ENCODE measurements at places on chromosomes 2 and 18. TPM values are rescaled to one million over a fixed set of nuclear protein-coding genes. Genes with fewer than 3 reads are reported as not detected.

DNA sequence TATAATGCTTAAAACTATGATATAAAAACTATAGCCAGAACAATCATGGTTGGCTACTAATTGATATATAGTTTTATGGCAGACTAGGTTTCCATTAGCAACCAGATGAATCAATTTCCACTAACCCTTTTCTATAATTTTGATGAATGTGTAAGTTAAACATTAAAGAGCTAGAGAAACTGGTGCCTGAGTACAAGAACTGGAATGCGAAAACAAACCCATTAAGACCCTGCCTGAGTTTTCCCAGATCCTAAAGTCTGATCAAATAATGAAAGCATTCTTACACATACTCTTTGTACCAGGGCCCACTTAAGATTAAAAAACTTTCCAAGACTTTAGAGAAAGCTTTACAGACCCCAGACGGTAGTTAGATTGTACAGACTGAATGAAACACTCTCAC is 21.3 kb downstream of the MRPL19 start:
- H3K36me3 ChIP-seq = peaks cover 75% of the 10 kb centered on the region
- DNase-seq = no peak
- H3K27ac ChIP-seq = no peak overlapping the region
- no peaks in the 10 kb centered on the region for H3K4me1 ChIP-seq
- no peak overlapping the region for H3K4me3 ChIP-seq

- H3K27me3 ChIP-seq = no peaks in the 10 kb centered on the region
- no peak for DNase-seq
- peaks cover 2% of the 10 kb centered on the region for H3K4me1 ChIP-seq
- no peak overlapping the region for H3K27ac ChIP-seq
- H3K36me3 ChIP-seq = no peaks in the 10 kb centered on the region
Measured at GRCh38 chr2:113962692-113963480, 73.0 kb downstream of the ACTR3 start.

CDCA7 gene
- total RNA-seq = 11.4 TPM

POTEI gene
- total RNA-seq = not detected

- no peak overlapping the region for H3K27ac ChIP-seq
- no peaks in the 10 kb centered on the region for H3K4me1 ChIP-seq
- no peaks in the 10 kb centered on the region for H3K27me3 ChIP-seq
- DNase-seq = no peak
- no peaks in the 10 kb centered on the region for H3K36me3 ChIP-seq
- no peak overlapping the region for H3K4me3 ChIP-seq
Measured at GRCh38 chr2:125654226-125654625, 1001.7 kb upstream of the GYPC start.

- no peak overlapping the region for H3K27ac ChIP-seq
- no peaks in the 10 kb centered on the region for H3K36me3 ChIP-seq
- H3K27me3 ChIP-seq = no peaks in the 10 kb centered on the region
- H3K4me1 ChIP-seq = peaks cover 25% of the 10 kb centered on the region
- H3K4me3 ChIP-seq = no peak overlapping the region
Measured at GRCh38 chr2:37637190-37637860, 34.1 kb downstream of the CDC42EP3 start.

DNA sequence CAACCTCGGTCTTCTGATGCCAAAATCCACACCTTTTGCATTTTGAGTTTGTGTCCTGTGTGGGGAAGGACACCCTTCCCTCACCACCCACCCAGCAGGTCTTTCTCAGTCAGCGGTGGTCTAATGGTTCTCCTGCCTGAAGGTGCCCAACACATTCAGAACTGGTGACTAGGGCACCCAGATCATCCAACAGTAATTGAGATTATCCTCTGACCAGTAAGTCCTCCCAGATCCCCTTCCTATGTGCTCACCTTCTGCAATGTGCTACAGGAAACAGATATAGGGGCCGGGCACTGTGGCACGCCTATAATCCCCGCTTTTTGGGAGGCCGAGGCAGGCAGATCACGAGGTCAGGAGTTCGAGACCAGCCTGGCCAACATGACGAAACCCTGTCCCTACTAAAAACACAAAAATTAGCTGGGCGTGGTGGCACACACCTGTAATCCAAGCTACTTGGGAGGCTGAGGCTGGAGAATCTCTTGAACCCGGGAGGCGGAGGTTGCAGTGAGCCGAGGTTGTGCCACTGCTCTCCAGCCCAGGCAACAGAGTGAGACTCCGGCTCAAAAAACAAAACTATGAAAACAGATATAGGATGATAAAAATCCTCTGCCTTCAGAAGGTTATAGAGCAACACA is 56.2 kb downstream of the REEP1 start:
- DNase-seq = no peak
- H3K36me3 ChIP-seq = no peaks in the 10 kb centered on the region
- no peaks in the 10 kb centered on the region for H3K27me3 ChIP-seq
- no peak overlapping the region for H3K4me3 ChIP-seq

DNA sequence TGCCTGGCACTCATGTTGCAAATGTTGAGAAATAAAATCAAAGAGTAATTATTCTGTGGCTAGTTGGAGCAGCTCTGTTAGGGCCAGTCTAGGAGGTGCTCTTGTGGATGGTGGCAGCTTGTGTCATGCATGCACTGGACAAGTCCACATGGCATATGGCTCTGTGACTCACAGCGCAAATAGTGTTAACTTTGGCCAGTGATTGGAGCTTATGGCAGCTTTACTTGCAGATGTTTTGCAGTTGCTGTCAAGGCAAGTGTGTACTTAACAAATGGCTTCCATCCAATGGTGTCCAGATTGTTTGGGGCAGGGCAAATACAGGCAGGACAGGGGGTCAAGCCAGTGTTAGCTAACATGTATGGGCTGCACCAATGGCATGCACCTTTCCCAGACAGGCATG is 26.1 kb upstream of the TMX3 start:
- H3K4me3 ChIP-seq = no peak overlapping the region
- H3K36me3 ChIP-seq = no peaks in the 10 kb centered on the region
- H3K27ac ChIP-seq = no peak overlapping the region
- no peak for DNase-seq

DNA sequence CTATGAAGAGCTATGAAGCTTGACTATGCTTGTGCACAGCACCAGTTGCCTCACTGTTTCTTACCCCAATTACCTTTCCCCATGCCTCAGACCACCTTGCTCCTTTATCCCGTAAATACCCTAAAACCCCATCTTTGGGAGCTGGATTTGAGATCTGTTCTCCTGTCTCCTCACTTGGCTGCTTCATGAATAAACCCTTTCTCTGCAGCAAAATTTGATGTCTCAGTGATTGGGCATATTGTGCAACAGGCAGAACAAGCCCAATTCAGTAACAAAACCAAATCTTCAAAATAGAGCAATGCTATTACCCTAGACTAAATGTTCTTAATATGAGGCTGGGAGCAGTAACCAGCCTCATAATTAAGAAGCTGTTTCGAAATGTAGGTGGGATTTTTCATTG is 3.5 kb upstream of the SSB start:
- no peak for DNase-seq
- H3K4me3 ChIP-seq = no peak overlapping the region
- H3K4me1 ChIP-seq = no peaks in the 10 kb centered on the region
- H3K36me3 ChIP-seq = no peaks in the 10 kb centered on the region

- H3K36me3 ChIP-seq = no peaks in the 10 kb centered on the region
- no peak overlapping the region for H3K4me3 ChIP-seq
- H3K27me3 ChIP-seq = no peaks in the 10 kb centered on the region
- H3K27ac ChIP-seq = peak overlapping the region; percentile 74
Measured at GRCh38 chr2:85704800-85705679, 10.9 kb downstream of the GNLY start.

GRCh38 chr2:122340246-122340645 is 584.8 kb downstream of the TSN start:
- no peaks in the 10 kb centered on the region for H3K36me3 ChIP-seq
- no peaks in the 10 kb centered on the region for H3K4me1 ChIP-seq
- H3K27me3 ChIP-seq = no peaks in the 10 kb centered on the region

DNA sequence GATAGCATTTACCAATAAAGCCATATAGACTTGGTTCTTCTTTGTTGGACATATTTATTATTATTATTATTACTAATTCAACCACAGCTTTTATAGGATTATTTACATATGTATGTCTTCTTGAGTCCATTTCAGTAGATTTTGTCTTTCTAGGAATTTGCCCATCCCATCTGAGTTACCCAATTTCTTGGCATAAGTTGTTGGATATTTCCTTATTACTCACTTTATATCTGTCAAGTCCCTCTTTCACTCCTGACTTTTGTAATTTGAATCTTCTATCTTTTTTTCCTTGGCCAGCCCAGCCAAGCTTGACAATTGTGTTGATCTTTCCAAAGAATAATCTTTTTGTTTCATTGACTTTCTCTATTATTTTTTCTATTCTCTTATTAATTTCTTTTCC is 543.7 kb downstream of the SUCLG1 start:
- H3K4me3 ChIP-seq = no peak overlapping the region
- H3K4me1 ChIP-seq = no peaks in the 10 kb centered on the region
- no peak for DNase-seq
- no peaks in the 10 kb centered on the region for H3K27me3 ChIP-seq
- H3K27ac ChIP-seq = no peak overlapping the region

DNA sequence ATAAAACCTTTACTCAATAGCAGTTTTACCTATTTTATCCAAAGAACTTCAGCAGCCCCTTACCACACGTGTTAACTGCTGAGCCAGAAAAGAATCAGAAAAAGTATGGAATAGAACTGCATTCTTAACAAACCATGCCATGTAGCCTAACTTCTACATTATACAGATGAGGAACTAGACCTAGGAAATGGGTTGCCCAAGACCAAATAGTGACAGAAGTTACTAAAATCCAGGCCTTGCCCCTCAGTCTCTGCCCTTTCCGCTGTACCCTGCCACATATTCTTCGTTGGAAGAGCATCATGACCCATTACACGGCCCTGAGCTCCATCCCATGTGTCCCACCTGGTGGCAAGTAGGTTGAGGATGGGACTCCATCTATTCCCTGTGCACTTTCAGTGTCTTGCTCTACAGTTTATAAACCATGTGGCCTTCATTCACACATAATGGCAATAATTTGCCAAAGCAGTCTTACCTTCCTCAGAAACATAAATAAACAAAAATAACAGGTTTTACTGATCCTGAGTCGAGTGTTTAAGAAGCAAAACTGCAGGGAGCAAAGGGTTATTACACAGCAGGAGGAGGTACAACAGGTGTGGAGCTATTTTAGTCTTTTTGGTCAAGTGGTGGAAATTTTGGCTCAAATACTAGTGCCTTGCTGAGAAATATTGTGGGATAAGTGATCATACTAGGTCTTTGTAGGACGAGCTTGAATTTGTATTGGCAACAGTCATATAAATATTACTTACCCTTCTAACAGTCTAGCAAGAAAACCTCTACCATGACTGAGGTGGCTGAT is 46.5 kb downstream of the HNRNPLL start:
- H3K27ac ChIP-seq = no peak overlapping the region
- no peaks in the 10 kb centered on the region for H3K4me1 ChIP-seq
- H3K36me3 ChIP-seq = no peaks in the 10 kb centered on the region
- DNase-seq = no peak
- H3K27me3 ChIP-seq = no peaks in the 10 kb centered on the region
- H3K4me3 ChIP-seq = no peak overlapping the region

RMC1 gene
- total RNA-seq = 17.7 TPM

GPR17 gene
- not detected for total RNA-seq

IL1F10 gene
- total RNA-seq = not detected

- H3K4me3 ChIP-seq = no peak overlapping the region
- H3K27ac ChIP-seq = no peak overlapping the region
- H3K36me3 ChIP-seq = no peaks in the 10 kb centered on the region
- no peaks in the 10 kb centered on the region for H3K27me3 ChIP-seq
Measured at GRCh38 chr18:39455285-39455684, 1889.7 kb upstream of the CELF4 start.

SH2D6 gene
- 0.50 TPM for total RNA-seq

DNA sequence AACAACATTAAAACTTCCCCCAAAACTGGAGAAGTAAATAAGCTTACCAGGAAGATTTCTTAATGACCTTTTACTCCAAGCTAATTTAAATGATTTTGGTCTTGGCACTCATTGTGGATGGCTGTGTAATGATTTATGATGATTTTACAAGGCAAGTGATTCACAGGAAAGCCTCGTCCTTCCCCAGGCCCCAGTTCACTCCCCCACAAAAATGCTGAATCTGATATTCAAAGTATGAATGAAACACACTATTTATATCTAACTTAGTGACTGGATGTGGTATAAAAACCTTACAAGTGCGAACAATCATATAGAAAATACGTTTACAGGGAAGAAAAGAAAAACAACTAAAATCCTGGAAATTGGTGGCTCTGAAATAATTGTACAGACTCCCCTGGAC is 49.8 kb downstream of the ZNF516 start:
- peak overlapping the region; percentile 87 for H3K27ac ChIP-seq
- peaks cover 15% of the 10 kb centered on the region for H3K36me3 ChIP-seq
- H3K4me3 ChIP-seq = no peak overlapping the region

GRCh38 chr2:64469261-64469660 is 15.3 kb downstream of the LGALSL start:
- H3K36me3 ChIP-seq = no peaks in the 10 kb centered on the region
- DNase-seq = no peak

C2orf80 gene
- total RNA-seq = not detected

DNA sequence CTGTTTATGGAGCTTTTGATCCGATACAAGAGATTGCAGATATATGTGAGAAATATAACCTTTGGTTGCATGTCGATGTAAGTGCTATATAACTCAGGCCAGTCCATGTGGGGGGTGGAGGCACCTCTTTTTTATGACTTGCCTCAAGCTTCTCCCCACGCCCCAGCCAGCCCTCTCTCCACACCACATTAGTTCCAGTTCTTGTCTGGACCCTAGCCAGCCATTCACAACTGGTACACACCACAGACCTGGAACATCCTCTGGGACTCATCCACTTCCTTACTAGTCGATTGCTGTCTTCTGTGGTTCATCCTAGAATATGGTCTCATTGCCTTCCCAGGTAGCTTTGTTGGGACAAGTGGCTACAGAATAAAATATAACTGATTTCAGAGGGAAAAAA is 31.0 kb downstream of the GAD1 start:
- H3K27ac ChIP-seq = no peak overlapping the region
- H3K36me3 ChIP-seq = no peaks in the 10 kb centered on the region
- DNase-seq = no peak
- no peak overlapping the region for H3K4me3 ChIP-seq
- H3K4me1 ChIP-seq = no peaks in the 10 kb centered on the region

GRCh38 chr2:20174410-20174809 is 50.5 kb downstream of the SDC1 start:
- H3K4me3 ChIP-seq = no peak overlapping the region
- H3K27me3 ChIP-seq = no peaks in the 10 kb centered on the region
- DNase-seq = no peak
- no peaks in the 10 kb centered on the region for H3K36me3 ChIP-seq

VWC2L gene
- not detected for total RNA-seq

GRCh38 chr2:207121784-207122183 is 44.0 kb downstream of the KLF7 start:
- DNase-seq = no peak
- peak overlapping the region; percentile 48 for H3K27ac ChIP-seq
- peaks cover 31% of the 10 kb centered on the region for H3K4me1 ChIP-seq
- no peaks in the 10 kb centered on the region for H3K36me3 ChIP-seq
- no peak overlapping the region for H3K4me3 ChIP-seq

PID1 gene
- total RNA-seq = 33.0 TPM

HOXD1 gene
- total RNA-seq = not detected

Data from esophagus squamous epithelium (tissue), 5 donors.